ENCODE measurements at places on chromosomes 11 and 22.

DNA sequence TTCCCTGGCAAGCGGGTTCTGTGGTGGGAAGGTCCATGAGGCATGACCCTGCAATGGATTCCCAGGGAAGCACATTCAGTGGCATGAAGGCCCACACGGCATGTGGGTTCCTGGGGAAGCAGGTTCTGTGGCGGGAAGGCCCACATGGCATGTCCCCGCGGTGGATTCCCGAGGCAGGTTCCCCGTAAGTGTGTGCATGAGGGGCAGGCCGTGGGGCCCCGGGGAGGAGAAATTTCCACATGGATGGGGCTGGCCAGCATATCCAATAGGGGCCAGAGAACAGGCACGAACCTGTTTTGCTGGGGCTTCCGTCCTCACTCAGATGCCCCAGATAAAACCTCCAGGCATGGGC is 83.7 kb downstream of the PHF21B start:
- no peak for DNase-seq

DNA sequence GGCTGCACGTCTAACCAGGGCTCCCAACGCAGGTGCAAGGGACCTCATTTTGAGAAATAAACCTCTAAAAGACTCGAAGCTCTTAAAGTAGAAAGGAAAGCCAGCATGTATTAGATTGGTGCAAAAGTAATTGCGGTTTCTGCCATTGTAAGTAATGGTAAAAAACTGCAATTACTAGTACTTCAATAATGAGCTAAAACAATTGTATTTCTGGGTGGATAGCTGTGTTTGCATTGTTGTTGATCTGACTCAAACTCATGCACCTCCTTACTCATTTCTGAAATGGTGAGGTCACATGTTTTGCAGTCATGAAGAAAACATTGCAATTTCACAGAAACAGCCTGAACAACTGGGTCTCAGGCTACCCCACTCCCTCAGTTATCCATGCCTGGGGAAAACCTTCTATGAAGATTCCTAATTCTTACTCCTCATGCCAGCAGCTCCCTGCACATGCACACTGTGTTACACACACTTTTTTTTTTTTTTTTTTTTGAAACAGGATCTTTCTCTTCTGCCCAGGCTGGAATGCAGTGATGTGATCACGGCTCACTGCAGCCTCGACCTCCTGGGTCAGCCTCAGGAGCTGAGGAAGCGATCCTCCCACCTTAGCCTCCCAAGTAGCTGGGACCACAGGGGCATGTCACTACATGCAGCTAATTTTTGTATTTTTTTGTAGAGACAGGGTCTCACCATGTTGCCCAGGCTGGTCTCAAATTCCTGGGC is 24.6 kb downstream of the VWCE start:
- peak; percentile 47 for DNase-seq

DNA sequence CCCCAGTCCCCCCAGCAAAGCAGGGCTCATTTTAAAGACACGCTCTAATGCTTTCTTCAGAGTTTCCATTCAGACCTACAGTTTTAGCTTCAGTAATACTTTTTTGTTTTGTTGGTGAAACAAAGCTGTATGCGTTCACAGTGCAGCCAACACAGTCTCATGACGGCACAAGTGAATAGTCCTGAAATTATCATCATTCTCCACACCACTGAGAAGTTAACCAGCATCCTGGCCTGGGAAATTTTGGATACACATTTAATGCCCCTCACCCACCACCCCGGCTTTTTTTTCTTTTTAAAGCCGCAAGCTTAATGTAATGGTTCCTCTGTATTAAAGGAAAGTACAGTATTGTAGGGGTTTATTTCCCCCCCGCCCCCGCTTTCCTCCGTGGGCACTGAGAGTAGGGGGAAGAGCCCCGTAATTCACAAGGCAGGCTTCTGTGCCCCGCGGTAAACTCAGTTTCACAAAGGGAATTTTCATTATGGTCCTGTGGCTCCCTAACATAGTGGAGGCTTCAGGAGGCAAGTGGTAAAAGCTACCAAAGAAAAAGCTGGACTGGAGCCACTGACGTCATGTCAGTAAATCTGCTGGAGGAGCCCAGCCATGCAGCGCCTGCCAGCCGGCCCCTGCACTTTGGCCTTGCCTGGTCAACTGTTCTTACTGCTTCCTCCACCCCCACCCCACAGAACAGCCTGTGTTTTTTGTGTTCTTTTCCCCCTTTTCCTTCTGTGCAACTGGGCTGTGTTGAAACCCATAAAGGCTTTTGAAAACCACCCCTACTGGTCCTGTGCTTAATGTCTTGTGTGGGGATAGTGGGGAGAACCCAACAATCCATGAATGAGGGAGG is 18.2 kb downstream of the TEAD1 start:
- DNase-seq = no peak

DNA sequence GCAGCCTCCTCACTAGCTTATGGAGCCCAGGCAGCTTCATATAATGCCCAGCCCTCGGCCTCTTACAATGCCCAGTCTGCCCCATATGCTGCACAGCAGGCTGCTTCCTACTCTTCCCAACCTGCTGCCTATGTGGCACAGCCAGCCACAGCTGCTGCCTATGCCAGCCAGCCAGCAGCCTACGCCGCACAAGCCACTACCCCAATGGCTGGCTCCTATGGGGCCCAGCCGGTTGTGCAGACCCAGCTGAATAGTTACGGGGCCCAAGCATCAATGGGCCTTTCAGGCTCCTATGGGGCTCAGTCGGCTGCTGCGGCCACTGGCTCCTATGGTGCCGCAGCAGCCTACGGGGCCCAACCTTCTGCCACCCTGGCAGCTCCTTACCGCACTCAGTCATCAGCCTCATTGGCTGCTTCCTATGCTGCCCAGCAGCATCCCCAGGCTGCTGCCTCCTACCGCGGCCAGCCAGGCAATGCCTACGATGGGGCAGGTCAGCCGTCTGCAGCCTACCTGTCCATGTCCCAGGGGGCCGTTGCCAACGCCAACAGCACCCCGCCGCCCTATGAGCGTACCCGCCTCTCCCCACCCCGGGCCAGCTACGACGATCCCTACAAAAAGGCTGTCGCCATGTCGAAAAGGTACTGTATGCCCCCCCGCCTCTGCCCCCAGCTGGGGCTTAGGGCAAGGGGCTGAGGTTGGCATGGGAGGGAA is 8.8 kb downstream of the RBM14 start:
- DNase-seq = no peak

- no peak for DNase-seq
These were observed 164.6 kb downstream of the ST3GAL4 start for GRCh38 chr11:126519764-126520734.

DNA sequence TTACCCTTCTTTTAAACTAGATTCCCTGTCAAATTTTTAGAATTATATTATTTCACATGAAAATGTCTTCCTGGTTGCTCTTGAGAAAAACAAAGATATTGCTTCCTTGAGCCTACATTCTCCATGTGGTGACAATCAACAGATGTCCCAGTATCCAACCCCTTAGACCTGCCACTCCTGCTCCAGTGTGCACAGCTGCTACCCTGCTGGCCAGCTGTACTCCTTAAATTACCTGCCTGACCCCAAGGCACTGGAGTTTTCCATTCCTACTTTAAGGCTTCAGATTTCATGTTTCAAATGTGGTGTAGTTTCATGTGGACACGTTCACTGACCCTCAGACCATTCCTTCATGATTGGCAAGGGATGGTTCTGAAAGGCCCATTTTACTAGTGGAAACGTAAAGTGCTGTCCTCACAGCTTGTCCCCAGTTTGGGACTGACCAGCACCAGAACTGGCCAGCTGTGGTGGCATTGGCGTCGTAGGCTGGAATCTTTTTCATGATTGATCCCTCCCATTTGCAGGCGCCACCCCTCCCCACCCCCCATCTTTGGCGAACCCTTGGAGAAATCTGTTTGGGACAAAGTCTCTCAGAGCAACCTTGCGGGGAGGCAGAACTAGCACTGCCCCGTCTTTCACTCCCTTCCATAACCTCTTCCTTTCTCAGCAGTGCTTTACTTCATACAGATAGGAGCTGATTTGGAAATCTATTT is 123.5 kb downstream of the DBX1 start:
- no peak for DNase-seq

GRCh38 chr11:109423466-109424190 is 1.6 kb downstream of the C11orf87 start:
- DNase-seq = no peak

DNA sequence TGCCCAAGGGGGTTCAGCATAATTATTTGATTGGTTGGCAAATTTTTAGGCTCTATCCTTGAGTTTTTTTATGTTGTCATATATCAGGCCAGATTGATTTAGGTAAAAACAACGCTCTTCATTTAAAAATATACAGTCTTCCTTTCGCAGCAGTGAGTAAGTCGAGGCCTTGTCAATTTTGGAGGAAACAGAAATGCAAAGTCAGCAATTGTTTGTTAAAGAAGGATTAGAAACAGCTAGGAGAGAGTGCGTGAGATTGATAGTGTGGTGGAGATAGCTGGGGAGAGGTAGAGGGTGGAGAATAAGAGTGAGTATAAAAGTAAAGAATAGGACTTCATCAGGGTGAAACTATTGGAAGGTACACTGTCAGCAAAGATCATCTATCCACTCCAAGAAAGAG is 830.8 kb downstream of the LUZP2 start:
- DNase-seq = no peak

DNA sequence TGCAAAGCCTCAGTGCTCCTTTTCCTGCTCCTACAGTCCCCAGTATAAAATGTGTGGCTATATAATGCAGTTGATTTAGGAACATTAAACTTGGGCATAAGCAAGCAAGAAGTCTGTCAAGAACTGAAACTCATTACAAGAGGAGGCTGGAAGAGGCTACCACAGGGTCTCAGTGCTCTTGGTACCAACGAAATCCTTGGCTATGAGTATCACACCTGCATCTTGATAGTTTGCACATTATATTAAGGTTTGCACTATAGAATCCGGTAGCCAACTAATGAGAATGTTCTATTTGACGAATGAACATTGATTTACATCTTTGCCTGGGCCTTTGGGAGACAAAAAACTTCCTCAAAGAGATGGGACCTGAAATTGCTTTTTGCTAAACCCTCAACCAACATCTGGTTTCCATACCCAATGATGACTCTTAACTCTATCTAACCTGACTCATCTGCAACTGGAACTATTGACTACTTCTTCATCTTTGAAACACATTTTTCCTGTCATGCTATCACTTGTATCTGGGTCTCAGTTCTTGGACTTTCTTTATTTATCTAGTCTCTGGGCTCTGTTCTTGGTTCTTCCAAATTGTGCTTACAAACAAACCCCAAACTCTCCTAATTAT is 207.2 kb upstream of the CTSC start:
- DNase-seq = no peak

DNA sequence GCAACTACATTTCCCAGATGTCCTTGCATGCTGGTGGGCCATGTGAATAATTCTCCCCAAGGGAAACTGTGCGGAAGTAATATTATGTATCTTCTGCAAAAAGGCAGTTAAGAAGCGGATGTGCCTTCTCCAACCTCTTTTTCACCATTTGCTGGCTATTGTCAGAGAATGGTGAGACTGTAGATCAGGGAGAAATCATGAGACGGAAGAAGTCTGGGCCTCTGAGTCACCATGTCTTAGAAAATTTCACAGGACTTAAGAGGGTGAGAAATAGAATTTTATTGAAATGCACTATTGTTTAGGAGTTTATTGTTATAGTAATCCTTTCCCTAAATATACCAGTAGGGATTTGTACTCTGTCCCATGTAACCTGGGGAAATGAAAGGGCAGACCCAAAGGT is 298.7 kb upstream of the ZC3H12C start:
- no peak for DNase-seq

GRCh38 chr22:26914519-26915185 is 257.3 kb downstream of the MIAT start:
- no peak for DNase-seq

GRCh38 chr11:64074239-64074638 is 38.5 kb downstream of the FLRT1 start:
- no peak for DNase-seq

DNA sequence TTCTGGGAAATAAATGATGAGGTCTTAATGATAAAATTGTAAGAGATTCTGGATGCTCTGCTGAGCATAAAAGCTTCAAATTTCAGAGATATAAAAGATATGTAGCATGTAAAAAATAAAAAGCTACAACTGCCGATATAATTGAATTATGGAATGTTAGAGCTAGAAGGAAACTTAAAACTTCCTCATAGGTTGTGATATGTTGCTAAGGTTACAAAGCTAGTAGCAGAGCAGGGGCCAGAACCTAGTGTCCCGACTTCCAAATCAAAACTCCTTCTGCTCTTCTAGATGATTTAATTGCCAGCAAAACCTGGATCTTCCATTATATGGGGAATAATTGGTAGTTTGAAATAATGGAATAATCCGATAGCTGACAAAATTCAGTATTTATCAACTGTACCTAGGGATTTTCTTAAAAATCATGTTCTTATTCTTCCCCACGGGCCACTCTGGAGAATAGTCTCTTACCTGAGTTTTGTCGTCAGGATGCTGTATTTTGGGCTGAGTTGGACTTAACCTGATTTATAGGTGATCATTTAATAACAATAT is at the start of gene ASCL3:
Gene ASCL3 (minus strand): TSS at position 499 of the 549 bp plus-strand sequence. CDS start 4,855 bp downstream, outside the sequence.
- no peak for DNase-seq

DNA sequence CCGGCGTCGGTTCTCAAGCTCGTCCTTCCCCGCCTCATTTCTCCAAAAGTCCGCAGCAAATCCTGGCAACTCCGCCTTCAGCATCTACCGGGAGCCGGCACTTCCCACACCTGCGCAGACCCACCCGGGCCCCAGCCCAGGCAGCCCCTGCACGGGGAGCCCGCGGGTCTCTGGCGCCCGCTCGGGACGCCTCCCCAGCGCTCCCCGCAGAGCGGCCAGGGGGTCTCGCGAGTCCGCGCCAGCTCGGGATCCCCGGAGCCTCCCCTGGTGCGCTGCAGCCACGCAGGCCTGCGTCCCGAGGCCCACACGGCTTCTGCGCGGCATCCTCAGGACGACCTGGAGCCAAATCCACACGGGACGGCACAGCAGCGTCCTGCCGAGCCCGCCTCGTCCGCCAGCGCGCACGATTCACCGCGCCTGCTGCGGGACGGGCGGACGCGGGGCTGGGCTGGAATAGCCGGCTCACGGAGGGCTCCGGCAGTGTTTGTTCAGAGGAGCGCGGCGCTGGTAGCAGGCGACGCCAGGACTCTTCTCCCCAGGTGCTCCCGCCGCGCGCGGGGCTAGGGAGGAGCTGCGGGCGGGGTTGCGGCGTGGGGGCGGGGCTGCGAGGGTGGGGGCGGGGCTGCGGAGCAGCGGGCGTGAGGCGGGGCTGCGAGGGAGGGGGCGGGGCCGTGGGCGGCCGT is 816 bp upstream of the PHRF1 start:
- DNase-seq = peak; percentile 42

GRCh38 chr11:118872403-118872821 is 11.3 kb upstream of the CXCR5 start:
- no peak for DNase-seq

GRCh38 chr11:131217313-131218310 is 152.8 kb upstream of the NTM start:
- DNase-seq = no peak
